Fibroblast of upper back skin (primary cell): ENCODE measurements at places on chromosomes 11 and 22.

DNA sequence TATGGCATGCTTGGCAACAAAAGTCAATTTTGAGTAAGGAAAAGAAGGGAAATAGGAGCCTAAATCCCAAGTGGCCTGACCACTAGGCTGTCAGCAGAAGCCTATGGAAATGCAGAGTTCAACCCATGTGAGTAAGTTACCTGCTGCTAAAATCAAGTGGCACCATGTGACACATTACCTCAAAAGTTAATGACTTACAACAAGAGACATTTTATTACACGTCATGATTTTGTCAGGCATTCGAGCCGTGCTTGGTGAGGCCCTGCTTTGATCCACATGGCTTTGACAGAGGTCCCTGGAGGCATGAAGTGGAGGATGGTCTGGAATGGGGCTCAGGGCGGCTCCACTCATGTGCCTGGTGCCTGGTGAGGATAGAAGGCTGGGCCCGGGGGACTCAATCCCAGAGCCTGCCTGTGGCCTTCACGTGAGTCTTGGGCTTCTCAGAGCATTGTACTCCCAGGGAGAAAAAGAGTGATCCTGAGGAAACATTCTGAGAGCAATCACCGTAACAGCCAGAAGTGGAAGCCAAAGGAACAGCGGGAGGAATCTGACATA lies 339.1 kb upstream of the B3GAT1 start:
- no peak for DNase-seq

GRCh38 chr22:24431309-24432034 lies 4.1 kb downstream of the ADORA2A start:
- DNase-seq, result no peak

- DNase-seq, result no peak
Observed at GRCh38 chr11:26087120-26087935, 244.6 kb upstream of the ANO3 start.

DNA sequence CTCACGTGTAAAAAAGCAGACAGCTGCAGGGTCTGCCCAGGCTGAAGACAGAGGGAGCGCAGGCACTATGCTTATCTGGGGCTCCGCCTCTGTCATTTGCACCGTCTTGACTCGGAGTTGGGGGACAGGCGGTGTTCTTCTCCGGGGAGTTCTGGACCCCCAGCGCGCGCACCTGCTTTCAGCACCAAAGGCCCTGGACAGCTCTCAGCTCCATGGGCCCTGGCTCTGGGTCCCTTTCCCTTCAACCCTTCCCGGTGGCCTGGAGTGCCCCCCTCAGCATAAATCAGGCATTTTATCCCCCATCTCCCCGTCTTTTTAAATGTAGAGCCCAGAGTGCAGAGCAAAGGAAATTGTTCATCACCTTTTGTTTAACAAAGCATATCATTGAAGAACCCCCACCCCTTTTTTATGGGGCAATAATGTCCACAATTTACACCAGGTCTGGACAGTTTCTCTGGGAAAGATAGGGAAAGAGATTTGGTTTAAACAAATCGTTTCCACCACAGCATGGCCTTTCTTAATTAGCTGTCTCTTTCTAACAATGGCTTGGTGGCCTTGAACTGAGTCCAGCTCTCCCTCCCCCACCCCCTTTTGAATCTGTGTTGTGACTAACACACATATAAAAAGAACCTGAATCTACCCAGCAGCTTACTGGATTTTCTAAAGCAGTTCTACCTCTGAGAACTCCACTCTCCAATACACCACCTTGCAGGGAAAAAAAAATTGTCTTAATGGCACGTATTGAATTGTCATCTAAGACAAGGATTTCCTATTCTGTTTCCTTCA lies 1.7 kb downstream of the SEZ6L start:
- DNase-seq, result no peak

- peak; percentile 4 for DNase-seq
Observed at GRCh38 chr22:23565305-23565914, 14.7 kb downstream of the IGLL1 start.

DNA sequence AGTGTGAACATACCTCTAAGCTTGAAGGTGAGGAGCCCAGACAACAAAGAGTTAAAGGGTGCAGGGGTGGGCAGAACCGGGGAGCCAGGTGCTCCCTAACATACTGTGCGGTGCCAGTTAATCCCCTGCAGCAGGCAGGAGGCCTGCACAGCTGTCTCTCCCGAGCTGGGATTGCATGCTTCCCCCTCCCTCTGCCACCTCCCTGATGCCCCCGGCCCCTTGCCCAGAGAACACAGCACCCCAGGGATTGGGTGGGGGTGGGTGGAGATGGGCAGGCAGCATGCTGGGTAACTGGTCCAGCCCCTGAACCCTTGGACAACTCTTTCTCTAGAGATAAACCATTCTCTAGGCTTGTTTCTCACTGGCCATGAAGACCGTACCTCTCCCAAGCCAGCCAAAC lies 67.7 kb upstream of the MYOD1 start:
- DNase-seq, result no peak

- peak; percentile 98 for DNase-seq
Observed at GRCh38 chr22:19880786-19881569, 26.3 kb upstream of the GNB1L start.

DNA sequence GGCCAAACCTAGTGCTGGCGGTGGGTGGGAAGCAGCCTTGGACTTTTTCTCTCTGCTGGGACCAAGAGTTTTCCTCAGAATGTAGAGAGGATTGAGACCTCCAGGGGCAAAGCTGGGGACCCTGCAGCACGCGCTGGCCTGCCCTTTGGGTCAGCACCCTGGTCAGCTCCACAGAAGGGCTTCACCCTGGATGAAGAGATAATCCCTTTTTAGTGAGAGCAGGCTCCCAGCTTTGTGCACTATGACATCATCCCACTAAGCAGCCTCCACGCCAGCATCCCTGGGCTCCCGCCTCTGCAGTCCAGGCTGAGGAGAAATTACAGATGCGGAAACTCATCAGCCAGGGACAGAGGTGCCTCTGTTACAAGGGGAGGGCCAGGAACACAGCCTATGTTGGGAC lies 23.5 kb downstream of the DRICH1 start:
- DNase-seq, result peak; percentile 26

- no peak for DNase-seq
Observed at GRCh38 chr11:11253497-11253896, 99.6 kb downstream of the CSNK2A3 start.

DNA sequence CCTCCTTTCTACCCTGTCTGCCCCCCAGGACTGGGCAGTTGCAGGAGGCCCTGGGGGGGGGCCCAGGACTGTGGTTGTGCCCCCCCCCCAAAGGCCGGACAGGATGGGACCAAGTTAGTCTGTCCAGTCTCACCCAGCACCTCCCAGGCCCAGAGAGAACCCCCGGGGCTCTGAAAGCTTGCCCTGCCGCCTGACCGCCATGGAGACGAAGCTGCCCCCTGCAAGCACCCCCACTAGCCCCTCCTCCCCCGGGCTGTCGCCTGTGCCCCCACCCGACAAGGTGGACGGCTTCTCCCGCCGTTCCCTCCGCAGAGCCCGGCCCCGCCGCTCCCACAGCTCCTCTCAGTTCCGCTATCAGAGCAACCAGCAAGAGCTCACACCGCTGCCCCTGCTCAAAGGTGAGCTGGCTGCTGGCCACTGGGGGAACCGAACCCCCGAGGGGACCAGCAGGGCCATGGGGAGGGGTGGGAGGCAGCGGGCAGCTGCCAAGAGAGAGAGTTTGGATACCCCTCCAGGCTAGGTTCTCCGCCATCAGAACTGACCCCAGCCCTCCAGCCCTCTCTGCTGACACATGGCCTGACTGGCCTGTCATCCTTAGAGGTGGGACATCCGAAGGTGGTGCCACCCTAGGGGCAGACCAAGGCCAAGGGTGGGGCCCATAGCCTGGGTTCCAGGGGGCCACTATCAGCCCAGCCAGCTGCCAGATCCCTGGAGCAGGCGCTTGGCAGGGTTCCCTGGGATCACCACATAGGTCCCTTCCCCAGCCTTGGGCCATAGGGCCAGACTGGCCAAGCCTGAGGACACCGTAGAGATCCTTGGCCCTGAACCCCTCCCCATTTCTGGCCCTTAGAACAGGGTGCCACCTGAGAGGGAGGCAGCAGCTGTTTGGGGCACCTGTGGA lies 1.3 kb downstream of the PPP2R5B start:
- DNase-seq, result no peak

DNA sequence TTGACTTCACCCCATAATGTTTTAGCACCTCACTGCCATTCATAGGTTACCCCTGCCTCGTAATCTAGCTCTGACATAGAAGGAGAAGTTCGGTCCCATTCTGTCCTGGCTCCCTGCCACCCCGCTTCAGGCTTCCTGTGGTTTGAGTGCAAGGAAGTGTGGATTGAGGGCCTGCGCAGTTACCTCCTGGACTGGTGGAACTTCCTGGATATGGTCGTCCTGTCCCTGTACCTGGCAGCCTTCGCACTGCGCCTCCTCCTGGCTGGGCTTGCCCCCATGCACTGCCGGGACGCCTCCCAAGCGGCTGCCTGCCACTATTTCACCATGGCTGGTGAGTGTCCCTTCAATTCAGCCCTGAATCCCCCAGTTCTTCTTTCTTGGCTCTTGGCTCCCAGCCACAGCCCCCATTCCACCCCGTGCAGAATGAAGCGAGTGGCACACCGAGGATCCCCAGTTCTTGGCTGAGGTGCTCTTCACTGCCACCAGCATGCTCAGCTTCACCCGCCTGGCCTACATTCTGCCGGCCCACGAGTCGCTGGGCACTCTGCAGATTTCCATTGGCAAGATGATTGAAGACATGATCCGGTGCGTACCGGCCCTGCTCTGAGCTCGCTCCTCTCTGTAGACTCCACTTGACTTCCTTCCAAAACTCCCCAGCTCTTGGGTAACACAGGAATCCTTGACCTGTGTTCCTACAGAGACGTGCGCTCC lies 15.4 kb downstream of the ART5 start:
- no peak for DNase-seq

DNA sequence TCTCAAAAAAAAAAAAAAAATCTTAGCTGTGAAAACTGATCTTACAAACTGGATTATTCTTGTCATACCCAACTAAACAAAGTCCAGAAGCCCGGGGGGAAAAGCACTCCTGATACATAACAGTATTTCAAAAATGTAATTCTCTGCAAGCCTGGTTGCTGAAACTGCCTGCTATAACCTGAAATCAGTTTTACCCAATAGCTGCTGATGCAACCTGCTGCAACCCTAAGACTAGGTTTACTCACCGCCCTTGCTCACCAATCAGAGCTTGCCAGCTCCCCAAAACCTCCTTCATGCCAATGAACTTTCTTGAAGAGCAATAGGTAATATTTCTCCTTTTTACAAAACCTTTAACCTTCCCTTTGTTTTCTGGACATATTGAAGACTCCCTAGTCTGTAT lies 12.4 kb downstream of the FGF19 start:
- peak; percentile 54 for DNase-seq

GRCh38 chr22:39638958-39639357 lies 68.4 kb downstream of the CACNA1I start:
- DNase-seq, result no peak

DNA sequence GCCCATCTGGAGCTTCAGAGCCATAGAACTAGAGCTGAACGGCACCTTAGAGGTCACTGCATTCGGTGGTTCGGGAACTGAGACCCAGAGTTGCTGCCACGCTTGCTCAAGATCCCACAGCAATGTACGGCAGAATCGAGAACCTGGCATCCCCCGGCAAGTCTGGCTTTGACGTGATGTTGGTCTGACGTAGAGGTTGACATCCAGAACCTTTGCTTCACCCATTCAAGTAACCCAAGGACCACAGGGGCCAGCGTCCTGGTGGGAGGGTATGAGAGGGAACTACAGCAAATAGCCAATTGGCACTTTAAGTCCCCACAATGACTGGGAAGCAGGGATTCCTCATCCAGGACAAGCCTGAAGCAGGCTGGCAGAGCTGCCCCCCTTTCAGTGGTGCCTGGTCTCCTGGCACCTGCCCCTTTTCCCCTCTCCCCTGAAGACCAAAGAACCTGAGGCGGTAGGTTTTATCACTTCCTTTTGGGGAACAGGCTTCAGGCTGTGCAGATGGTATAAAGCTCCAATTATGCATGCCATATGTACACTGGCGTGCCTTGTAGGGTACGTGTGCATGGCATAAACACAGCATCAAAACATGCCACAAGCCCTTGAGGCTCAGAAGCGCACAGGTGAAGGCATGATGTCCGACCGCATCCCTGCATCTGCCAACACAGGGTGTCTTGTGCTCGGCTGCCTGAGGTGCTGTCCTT lies 15.3 kb upstream of the TEF start:
- no peak for DNase-seq

- DNase-seq, result no peak
Observed at GRCh38 chr11:128579798-128580504, 7.4 kb downstream of the ETS1 start.

DNA sequence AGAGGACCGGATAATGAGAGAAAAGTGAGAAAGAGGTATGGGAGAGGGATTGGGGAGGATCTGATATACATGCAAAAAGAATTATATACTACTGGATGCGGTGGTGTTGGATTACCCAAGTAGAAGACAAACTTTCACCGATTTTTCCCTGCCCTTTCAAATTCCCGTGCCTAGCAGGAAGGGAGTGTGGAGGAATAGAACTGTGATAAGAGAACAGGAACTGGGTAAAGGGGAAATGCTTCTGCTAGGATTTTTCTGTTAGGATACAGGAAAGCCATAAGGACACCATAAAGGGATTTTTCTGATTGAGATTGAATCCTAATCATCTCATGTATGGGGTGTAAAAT lies 480 bp upstream of the MTMR2 start:
- DNase-seq, result peak; percentile 20

DNA sequence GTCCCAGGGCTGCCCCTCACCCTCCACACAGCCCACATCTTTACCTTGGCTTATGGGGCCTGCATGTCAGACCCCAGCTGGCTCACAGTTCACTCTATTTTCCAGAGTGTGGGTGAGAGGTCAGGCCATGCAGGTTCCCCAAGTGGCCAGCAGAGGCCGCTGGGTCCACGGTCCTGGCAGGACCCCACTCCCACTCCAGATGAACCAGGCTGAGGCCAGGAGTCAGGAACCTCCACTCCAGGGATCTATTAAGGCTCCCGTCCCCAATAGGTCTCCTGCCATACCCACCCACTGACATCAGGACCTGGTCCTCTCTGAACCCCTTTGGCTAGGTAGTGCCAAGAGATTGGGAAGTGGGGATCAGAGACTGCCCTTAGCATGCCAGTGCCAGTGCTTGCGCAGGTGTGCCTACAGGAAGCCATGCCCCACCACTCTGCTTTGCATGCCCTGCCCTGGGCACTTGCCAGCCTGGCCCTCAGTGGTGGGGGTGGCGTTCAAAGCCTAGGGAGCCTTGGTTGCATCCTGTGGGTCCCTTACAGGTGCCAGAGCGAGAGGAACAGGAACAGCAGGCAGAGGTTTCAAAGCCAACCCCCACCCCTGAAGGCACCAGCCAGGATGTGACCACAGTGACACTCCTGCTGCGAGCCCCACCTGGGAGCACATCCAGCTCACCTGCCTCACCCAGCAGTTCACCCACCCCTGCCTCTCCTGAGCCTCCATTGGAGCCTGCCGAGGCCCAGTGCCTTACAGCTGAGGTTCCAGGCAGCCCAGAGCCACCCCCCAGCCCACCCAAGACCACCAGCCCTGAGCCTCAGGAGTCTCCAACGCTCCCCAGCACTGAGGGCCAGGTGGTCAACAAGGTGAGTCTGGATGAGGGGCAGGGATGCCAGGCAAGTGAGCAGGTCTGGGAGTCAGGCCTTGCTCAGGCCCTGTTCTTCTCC lies 8.3 kb downstream of the SMTN start:
- DNase-seq, result no peak

- no peak for DNase-seq
Observed at GRCh38 chr11:79049741-79050179, 391.1 kb downstream of the TENM4 start.

- DNase-seq, result no peak
Observed at GRCh38 chr22:18065256-18065655, 12.5 kb upstream of the PEX26 start.

- DNase-seq, result no peak
Observed at GRCh38 chr11:78194490-78194889, 5.8 kb downstream of the USP35 start.
